ENCODE measurements at places on chromosomes 1 and 21.

DNA sequence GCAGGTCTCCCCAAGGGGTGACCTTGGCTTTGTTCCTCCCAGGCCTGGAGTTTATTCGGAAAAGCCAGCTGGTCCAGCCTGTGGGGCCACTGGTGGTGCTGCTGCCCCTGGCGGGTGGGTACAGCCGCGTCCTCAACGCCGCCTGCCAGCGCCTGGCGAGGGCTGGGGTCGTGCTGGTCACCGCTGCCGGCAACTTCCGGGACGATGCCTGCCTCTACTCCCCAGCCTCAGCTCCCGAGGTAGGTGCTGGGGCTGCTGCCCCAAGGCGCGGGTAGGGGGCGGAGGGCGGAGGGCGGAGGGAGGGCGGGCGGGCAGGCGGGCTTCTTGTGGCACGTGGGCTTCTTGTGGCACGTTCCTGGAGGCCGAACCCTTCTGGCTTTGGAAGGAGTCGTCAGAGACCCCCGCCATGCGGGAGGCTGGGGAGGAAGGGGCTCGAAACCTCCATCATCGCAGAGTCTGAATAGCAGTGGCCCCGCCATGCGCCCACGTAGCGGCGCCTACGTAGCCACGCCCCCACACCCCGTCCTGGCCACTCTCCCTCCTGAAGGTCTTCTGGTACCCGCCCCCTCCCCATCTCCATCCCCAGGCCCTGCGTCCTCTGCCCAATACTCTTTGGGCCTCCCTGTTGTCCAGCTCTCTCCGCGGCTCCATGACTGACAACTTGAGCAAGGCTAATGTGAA lies 16.7 kb downstream of the PCSK9 start:
- no peak for DNase-seq

- DNase-seq, result peak; percentile 39
Measured at GRCh38 chr1:180632326-180633056, 669 bp downstream of the XPR1 start.

DNA sequence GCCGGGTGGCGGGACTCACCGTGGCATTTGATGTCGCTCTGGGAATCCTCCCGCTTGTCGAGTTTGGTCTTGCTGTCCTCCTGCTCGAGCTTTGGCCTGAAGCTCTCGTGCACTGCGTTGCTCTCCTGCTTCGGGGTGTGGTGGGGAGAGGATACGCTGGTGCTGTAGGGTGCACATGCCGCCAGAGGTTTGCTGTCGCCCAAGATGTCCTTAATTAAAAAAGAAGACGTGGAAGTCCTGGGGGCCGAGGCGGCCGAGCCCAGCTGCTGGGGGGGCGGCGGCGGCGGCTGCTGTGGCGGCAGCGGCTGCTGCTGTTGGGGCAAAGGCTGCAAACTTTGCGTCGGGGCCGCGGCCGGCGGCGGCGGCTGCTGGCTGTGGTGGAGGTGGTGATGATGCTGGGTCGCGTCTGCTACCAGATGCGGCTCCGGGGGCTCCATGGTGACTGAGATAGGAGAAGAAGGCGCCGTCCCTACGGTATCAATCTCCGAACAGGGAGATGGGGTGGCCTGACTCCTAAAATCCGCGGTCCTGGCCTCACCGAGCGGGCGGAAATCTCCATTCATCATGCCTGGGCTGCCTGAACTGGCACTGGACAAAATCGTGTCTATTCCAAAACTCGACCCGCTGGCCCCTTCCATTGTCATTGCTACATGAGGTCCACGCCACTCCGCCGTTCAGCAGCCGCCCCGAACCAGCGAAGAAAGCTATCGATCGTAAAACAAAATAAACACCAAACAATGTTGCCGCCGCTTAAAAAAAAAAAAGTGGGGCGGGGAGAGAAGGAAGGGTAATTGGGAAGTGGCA lies at the start of gene BARHL2:
TSS of gene BARHL2 (minus strand) at position 751 of the 804 bp plus-strand sequence. CDS start at position 644, 107 bp downstream.
- DNase-seq, result no peak

- no peak for DNase-seq
Measured at GRCh38 chr1:64243757-64244080, 40.3 kb downstream of the UBE2U start.

- DNase-seq, result no peak
Measured at GRCh38 chr1:234926264-234926558, 202.4 kb downstream of the TOMM20 start.

DNA sequence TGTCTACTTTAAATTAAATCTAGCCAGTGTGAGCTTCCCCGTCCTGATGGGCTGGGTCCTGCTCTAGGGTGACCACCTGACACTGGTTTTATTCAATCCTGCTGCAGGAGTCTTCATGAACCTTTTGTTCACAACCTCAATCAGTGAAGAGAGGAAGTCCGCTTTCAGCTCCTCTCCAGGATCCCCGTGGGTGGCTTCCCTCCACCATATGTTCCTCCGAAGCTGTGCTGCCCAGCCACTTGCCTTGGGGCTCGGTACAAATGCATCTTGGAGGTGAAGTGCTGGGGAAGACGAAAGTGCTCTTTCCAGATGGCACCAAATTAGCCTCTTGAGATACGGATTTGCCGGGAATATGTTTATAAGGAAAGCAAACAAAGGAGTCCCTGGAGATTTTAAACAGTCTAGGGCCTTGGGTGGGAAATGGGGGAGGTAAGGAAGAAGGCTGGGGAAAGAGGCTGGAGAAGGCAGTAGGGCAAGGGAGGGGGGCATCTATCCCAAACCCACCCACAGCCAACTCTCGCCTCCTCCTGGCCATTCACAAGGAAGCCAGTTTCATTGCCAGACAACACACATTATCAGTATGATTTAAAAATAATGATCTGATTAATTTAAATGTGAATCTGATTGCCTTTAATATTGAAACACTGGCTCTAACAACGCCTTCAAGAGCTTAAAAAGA lies 430.8 kb downstream of the DISC1 start:
- no peak for DNase-seq

DNA sequence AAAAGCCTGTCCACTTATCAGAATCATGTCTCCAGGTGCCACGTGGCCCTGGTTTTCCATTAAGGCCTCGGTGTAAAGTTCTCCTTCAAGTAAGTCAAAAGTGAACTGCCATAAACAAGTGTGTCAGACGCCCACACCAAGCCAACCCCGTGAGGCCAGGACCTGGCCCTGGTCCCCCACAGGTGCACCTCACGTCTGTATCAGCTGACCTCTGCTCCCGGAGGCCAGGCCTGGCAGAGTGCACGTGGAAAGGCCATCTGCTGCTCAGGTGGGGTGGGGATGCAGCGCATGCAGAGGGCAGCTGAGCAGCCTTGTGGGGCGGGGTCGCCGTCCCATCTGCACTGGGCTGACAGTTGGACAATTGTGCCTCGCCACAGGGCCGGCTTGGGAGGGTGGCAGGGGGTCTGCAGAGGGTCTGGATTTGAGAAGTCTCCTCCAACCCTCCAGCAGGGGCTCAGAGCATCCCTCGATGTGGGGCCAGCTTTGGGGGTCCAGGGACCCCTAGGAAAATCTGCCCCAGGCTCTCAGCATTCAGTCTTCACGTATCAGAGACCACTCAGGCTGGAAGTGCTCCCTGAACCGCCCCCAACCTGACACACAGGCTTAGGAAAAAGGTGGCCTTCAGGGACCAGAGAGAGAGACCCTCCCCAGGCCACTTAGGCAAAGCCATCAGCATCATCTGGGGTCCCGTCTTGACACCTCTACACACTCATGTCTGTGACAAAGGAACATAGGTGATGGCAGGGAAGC lies 3.0 kb downstream of the SLC19A1 start:
- no peak for DNase-seq

DNA sequence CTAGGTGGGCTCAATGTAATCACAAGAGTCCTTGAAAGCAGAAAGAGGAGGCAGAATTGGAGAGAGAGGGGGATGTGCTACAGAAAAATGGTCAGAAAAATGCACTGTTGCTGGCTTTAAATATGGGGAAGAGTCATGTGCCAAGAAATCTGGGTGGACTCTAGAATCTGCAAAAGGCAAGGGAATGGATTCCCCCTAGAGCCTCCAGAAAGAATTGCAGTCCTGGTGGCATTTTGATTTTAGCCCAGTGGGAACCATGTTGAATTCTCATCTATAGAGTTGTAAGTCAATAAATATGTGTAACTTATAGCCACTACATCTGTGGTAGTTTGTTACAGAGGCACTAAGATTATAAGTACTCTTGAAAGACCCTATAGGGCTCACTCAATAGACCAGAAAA lies 210.3 kb downstream of the ASTN1 start:
- no peak for DNase-seq

GRCh38 chr1:10173582-10173981 lies 36.8 kb upstream of the KIF1B start:
- DNase-seq, result no peak

GRCh38 chr1:174965362-174966007 lies 34.3 kb upstream of the CACYBP start:
- no peak for DNase-seq

DNA sequence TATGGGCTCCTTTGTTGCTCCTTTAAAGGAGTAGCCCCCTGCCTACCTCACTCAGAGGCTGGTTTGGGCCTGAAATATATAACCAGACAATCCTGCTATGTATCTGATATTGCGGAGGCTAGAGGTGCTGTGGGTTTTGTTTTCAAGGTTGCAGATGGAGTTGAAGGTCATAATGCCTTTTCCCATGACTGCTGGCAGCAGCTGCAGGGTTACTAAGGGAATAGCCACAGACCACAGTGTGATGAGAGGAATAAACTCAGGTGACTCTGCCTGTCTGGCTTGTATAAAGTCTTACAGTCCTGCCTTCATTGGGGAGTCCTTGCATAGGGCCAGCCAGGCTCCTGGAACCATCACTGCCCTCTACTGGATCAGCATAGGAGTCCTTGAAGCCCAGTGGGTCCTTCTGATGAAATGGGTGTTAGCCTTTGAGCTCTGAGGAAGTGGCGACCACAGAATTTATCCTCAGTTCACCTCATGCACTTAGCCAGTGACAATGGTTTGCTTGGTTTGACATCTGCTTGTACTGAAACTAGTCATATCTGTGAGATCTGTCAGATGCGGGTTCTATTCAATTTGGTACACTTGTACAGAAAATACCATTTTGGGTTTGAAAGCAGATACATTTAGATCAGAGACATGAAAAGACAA lies 174.4 kb upstream of the HMCN1 start:
- no peak for DNase-seq

- DNase-seq, result no peak
Measured at GRCh38 chr21:32167513-32167912, 111.3 kb downstream of the MIS18A start.

GRCh38 chr1:233704170-233704897 lies 90.4 kb downstream of the KCNK1 start:
- DNase-seq, result no peak

- DNase-seq, result no peak
Measured at GRCh38 chr1:62280150-62280549, 39.1 kb downstream of the KANK4 start.

DNA sequence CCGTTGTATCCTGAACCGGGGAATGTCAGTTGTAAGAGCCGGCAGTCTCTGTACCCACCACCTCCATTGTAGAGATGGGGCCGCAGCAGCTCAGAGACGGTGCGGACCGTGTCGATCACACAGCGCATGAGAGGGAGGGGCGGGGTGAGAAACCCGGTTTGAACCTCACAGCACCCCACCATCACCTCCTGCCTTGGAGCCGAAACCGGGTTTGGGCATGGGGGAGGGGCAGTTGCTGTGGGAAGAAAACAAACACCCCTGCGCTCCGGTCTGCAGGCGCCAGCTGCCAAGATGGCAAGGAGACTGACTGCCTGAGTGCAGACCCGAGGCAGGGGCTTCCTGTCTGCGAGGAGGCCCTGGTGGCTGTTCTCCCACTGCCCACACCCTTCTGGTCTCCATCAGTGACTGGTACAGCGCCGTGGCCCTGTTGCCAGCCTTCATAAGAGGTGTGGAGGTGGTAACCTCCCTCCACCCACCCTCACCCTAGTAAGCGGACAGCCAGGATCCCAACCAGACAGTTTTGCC lies 69.2 kb upstream of the SSBP3 start:
- peak; percentile 33 for DNase-seq

Data from T-helper 1 cell (primary cell).